ENCODE measurements at places on chromosomes 12 and 14.

- DNase-seq = no peak
Measured at GRCh38 chr12:44154128-44154527, 318.2 kb downstream of the TMEM117 start.

DNA sequence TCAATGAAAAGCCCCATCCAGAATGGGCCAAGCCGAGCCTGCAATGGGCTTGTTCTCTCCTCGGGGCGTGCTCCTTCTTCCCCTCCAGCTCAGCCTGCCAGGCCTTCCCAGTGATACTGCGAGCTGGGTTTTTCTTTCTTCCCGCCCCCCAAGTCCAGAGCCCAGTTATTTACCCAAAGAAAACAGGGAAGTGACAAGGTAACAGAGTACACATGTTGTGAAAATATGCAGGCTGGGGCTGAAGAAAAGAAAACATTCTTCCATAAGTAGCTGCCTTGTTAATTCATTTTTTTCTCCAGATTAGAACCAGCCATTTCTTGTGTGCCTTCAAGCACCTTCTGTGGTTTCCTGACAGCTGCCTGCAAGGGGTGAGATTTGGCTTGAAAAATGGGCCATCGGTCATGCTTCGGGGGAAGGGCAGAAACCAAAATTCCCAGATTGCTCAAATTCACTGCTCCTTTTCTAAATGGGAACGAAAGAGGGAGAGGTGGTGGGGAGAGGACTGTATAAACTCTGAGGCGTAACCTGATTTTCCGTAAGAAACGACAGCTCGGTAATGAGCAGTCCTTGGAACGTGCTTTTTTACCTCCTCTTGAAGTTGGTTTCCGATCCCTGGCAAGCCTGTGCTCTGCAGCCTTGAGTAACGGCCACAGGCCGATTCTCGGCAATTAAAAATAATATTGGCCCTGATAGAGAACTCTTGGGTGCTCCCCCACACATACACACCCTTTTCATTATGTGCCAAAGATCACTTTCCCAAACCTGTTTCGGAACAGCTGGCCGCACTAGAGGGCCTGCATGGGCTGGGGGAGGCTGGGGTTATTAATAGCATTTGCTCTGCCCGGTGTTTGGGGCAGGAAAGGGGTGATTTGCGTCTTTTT, 229.4 kb downstream of the ZFP36L1 start:
- no peak for DNase-seq

- DNase-seq = no peak
Measured at GRCh38 chr12:56298828-56299227, 1.3 kb downstream of the CS start.

GRCh38 chr12:96770219-96771102, 136.6 kb upstream of the NEDD1 start:
- DNase-seq = no peak

GRCh38 chr14:63345826-63346225, 27.1 kb upstream of the GPHB5 start:
- DNase-seq = no peak

DNA sequence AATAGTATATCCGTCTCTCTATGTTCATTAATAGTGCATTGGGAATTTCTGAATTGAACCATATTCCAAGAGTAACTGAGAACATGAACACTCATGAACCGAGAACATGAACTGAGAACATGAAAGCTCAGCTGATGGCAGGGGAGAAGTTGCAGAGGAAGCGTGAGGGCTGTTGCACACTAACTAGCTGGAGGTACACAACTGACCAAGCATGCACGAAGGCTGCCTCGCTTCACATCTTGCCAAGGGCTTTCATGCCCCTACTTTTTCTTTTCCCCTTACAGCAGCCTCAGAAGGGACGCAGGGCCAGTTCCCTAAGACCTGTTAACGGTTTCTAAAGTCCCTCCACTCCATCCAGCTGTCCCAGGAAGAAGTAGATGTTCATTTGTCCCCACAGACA, 4.3 kb downstream of the RNASE1 start:
- no peak for DNase-seq

GRCh38 chr12:93085383-93086287, 156.5 kb upstream of the EEA1 start:
- DNase-seq = no peak

GRCh38 chr12:105725054-105725453, 394.6 kb downstream of the C12orf75 start:
- DNase-seq = no peak
